ENCODE measurements at places on chromosomes 1 and 21.

DNA sequence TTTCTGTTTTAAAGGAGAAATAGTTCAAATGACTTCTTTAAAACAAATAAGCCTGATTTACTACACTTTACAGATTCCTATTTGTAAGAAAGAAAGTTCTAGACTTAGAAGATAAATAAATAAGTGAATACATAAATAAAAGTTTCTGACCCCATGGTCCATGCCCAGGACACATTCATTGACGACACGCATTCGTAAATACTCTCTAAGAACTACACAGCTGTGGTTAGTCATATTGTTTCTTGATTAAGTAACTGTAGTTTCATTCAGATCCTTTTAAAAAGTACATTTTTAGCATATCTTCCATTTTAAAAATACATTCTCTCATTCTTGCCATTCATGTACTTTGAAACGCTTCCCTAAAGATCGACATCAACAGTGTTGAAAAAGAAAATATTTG is 497.4 kb downstream of the SETD4 start:
- H3K4me3 ChIP-seq = no peak overlapping the region
- peaks cover 3% of the 10 kb centered on the region for H3K4me1 ChIP-seq
- H3K36me3 ChIP-seq = no peaks in the 10 kb centered on the region
- DNase-seq = no peak
- H3K27me3 ChIP-seq = peaks cover 9% of the 10 kb centered on the region
- H3K27ac ChIP-seq = no peak overlapping the region

DNA sequence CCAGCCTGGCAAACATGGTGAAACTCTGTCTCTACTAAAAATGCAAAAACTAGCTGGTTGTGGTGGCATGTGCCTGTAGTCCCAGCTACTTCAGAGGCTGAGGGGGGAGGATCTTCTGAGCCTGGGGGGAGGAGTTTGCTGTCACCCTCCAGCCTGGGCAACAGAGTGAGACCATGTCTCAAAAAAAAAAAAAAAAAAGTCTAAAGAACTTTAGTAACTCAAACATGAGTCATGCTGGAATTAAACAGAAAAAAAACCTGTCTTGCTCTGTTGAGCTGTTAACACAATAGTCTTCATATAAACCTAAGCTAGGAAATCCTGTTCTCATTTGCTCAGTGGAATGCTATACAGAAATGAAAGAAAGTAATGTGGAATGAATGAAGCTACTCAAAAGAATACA is 16.7 kb upstream of the DISP1 start:
- H3K27ac ChIP-seq = peak overlapping the region; percentile 50
- H3K36me3 ChIP-seq = no peaks in the 10 kb centered on the region
- no peak for DNase-seq
- no peaks in the 10 kb centered on the region for H3K27me3 ChIP-seq
- H3K4me1 ChIP-seq = peaks cover 31% of the 10 kb centered on the region

DNA sequence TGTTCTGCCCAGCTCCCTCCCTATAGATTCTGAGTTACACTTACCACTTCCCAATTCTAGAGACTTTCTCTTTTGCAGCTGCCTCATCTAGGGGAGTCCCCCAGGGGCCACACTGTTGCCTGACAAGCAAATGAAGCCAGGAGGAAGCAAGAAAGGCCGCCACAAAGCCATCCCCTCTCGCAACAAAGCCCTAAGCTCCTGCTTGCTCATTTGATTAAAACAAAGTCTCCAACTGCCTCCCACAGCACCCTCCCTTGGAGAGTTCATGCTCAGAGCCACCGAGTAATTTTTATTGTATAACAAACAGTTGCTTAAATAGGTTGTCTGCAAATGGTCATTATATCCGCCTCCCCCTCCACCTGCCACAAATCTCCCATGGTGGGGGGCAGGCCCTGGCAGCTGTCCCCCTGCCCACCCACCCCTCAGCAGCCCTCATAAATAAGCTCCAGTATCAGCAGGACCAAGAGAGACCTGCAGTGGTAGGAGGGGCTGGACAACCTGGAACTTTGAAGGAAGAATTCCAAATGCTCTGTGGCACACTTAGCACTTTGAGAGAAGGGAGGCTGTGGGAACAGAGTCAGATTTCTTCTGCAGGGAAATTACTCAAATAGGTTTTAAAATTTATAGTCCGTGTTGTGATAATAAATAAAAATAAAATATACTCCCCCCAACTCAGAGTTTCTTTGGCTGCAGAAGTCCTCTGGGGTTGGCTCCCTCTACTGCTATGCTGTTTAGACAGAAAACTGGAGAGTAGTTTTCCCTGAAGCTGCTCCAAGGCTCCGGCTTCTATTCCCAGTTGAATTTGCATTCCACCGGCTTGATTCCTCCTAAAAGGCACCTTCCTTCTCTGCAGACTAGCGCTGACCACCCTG is 237.5 kb downstream of the TTLL7 start:
- peaks cover 46% of the 10 kb centered on the region for H3K4me1 ChIP-seq
- H3K27ac ChIP-seq = no peak overlapping the region
- no peaks in the 10 kb centered on the region for H3K36me3 ChIP-seq
- peaks cover 6% of the 10 kb centered on the region for H3K27me3 ChIP-seq
- no peak overlapping the region for H3K4me3 ChIP-seq

DNA sequence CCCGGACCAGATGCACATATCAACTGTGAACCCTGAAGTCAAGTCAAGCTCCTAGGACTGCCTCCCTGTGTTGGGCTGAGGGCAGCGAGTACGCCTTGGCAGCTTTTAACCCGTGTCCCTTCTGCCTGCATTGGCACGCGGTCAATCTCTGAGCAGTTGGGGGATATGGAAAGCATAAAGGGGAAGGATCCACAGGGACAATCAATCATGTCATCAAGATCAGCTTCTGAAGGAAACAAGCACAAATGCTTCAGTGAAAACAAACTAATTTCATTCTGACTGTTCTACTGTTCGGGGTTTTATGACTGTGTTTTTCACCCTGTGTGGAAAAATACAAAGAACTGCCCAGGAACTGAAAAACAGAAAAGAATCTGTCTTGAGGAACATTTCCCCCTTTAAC is 106.2 kb downstream of the RUNX1 start:
- H3K27me3 ChIP-seq = peaks cover 10% of the 10 kb centered on the region
- H3K4me3 ChIP-seq = no peak overlapping the region
- H3K4me1 ChIP-seq = peaks cover 15% of the 10 kb centered on the region
- no peak overlapping the region for H3K27ac ChIP-seq

DNA sequence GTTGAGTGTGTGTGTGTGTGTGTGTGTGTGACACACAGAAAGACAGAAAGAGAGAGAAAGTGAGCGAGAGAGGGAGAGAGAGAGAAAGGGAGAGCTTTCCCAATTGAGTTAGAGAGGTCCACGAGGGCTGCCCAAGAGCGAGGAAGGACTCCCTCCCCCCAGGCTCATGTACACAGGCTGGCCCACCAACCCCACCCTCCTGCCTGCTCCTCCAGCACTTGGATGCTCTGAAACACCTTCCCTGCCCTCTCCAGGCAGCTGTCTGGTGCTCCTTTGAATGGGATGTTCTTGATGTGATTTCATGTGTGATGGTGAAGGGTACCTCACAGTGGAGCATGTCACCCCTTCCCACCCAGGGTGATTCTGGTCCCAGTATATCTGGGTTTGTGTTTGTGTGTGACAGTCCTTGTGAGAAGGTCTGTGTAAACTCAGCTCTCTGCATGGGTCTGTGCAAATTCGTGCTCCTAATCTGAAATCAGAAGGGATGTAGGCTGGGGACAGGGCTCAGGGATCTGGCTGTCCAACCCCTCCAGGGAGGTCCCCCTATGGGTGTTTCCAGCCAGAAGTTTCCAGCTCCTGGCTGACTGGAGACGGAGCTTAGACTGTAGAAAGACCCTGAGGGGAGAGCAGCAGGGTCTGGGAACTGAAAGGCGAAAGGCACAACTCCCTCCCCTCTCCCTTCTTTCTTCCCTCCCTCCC is 6.8 kb upstream of the PEAR1 start:
- peaks cover 36% of the 10 kb centered on the region for H3K27me3 ChIP-seq
- H3K4me3 ChIP-seq = no peak overlapping the region
- DNase-seq = no peak
- H3K36me3 ChIP-seq = no peaks in the 10 kb centered on the region

DNA sequence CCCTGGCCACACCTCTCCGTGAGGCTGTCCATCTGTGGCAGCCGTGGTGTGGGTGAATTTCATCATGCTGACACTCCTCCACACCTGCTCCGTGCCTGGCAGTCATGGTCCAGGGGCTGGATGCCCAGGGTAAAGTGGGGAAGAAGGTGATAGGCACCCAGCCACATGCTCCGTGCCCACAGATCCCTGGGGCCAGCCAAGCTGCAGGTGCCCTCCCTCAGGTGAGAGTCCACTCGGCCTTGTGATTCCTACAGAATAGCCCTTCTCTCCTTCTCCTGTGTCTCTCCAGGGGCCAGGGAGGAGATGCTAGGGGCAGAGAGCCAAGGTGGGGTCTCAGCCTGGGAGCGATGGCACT is 16.8 kb upstream of the POFUT2 start:
- no peak for DNase-seq
- no peak overlapping the region for H3K27ac ChIP-seq
- H3K4me1 ChIP-seq = peaks cover 30% of the 10 kb centered on the region

- no peak overlapping the region for H3K27ac ChIP-seq
- no peaks in the 10 kb centered on the region for H3K36me3 ChIP-seq
- H3K4me1 ChIP-seq = no peaks in the 10 kb centered on the region
- no peak overlapping the region for H3K4me3 ChIP-seq
- no peak for DNase-seq
- H3K27me3 ChIP-seq = peaks cover 67% of the 10 kb centered on the region
Observed at GRCh38 chr1:21663248-21663950, 5.8 kb downstream of the RAP1GAP start.

- DNase-seq = no peak
- H3K27me3 ChIP-seq = peaks cover 28% of the 10 kb centered on the region
- no peaks in the 10 kb centered on the region for H3K4me1 ChIP-seq
- H3K36me3 ChIP-seq = no peaks in the 10 kb centered on the region
- H3K27ac ChIP-seq = no peak overlapping the region
Observed at GRCh38 chr21:40760821-40761220, 86.1 kb downstream of the DSCAM start.

DNA sequence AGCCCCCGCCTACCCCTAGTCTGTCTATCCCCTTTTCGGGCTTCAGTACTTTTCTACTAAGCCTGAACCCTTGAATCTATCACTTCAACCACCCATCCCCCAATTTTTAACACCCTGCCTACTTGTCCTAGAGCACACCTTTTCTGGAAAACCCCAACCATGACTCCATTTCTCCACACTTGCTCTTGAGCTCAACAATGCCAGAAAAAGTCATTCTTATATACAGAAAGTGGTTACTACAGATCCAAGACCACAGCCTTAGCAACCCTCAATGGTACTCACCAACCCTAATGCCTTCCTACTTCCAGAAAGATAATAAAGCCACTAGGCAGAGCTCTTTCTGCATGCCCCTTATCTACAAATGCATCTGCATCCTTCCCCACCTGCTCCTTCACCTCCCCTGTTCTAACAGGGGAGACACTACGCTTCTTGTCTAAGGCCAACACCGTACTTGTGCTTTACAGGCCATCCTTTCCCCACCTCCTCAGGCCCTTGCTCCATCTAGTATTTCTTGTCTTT is 41.2 kb downstream of the DMAP1 start:
- H3K36me3 ChIP-seq = no peaks in the 10 kb centered on the region
- no peaks in the 10 kb centered on the region for H3K27me3 ChIP-seq
- no peak overlapping the region for H3K4me3 ChIP-seq
- no peak for DNase-seq

DNA sequence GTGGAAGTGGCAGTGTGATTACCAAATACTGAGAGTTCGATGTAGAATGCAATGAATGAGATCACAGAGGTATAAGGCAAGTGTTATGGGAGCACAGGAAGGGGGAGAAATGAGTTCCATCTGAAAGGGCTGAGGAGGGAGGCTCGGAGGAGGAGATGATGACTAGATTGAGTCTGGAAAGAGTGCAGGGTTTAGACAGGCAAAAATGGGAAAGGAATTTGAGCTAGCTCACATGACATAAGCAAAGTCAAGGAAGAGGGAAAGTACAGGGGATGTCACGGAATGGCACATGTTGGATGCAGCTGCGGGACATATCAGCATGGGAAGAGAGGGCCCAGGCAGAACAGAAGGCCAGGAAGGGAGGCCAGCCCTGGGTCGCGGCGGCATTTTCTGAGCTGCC is 132.7 kb downstream of the RUNX1 start:
- no peaks in the 10 kb centered on the region for H3K36me3 ChIP-seq
- peak overlapping the region; percentile 2 for H3K27ac ChIP-seq
- peaks cover 3% of the 10 kb centered on the region for H3K27me3 ChIP-seq
- H3K4me1 ChIP-seq = peaks cover 38% of the 10 kb centered on the region

GRCh38 chr1:18723701-18724411 is 93.2 kb downstream of the PAX7 start:
- H3K4me1 ChIP-seq = peaks cover 2% of the 10 kb centered on the region
- no peak for DNase-seq
- H3K36me3 ChIP-seq = no peaks in the 10 kb centered on the region
- peaks cover 93% of the 10 kb centered on the region for H3K27me3 ChIP-seq
- no peak overlapping the region for H3K4me3 ChIP-seq
- no peak overlapping the region for H3K27ac ChIP-seq

DNA sequence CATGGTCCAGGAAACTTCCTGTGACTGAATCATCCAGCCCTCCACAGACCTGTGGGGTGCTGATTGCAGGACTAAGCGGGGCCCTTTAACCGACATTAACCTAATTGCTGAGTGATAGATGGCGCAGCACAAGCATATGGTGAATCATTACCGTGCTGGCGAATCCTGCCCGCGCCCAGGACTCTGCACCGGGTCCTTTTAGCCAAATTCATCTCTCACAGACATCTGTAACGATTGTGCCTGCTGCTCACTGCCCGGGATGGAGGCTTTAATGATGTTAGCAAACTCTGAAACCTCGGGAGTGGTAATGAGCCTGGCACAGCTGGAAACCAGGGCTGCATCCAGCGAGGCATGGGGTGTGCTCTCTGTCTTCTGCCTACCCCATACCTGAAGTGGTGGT is 147.3 kb upstream of the CD34 start:
- no peak for DNase-seq
- no peak overlapping the region for H3K4me3 ChIP-seq
- peaks cover 82% of the 10 kb centered on the region for H3K27me3 ChIP-seq
- H3K27ac ChIP-seq = no peak overlapping the region
- H3K4me1 ChIP-seq = peaks cover 24% of the 10 kb centered on the region

DNA sequence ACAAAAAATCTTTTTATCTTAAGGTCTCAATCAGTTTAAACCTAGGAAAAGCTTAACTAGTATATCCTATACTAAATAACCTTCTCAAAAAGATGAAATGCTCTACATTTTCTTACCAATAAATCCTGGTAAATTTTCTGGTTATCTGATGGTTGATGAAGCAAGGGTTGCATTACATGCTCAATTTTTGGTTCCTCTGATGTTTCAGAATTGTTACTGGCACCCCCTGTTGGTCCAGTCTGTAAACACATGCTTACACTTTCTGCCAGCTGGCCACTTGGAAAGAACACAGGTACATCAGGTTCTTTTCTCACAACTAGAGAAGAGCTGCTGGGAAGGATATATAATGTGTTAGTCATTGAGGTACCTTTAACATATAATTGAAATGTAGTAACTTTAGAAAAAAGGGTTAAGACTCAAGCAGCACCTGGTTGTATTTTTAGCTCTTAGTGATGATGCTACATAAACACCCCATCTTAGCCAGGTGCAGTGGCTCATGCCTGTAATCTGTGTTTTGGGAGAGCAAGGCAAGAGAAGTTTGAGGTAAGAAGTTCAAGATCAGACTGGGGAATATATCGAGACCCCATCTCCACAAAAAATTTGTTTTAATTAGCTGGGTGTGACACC is 30.9 kb upstream of the TAL1 start:
- no peaks in the 10 kb centered on the region for H3K4me1 ChIP-seq
- peaks cover 17% of the 10 kb centered on the region for H3K36me3 ChIP-seq
- no peak for DNase-seq
- H3K4me3 ChIP-seq = no peak overlapping the region
- H3K27me3 ChIP-seq = no peaks in the 10 kb centered on the region

Data from mesothelial cell of epicardium (in vitro differentiated cells).